ENCODE measurements at places on chromosomes 1 and 21. TPM values are rescaled to one million over a fixed set of nuclear protein-coding genes. Genes with fewer than 3 reads are reported as not detected.

Gene KRTAP19-3
- polyA plus RNA-seq: not detected

- no peak for DNase-seq
Measured at GRCh38 chr1:75412616-75413015, 198.3 kb downstream of the SLC44A5 start.

Gene RAP1GAP
- polyA plus RNA-seq: 1.1 TPM

DNA sequence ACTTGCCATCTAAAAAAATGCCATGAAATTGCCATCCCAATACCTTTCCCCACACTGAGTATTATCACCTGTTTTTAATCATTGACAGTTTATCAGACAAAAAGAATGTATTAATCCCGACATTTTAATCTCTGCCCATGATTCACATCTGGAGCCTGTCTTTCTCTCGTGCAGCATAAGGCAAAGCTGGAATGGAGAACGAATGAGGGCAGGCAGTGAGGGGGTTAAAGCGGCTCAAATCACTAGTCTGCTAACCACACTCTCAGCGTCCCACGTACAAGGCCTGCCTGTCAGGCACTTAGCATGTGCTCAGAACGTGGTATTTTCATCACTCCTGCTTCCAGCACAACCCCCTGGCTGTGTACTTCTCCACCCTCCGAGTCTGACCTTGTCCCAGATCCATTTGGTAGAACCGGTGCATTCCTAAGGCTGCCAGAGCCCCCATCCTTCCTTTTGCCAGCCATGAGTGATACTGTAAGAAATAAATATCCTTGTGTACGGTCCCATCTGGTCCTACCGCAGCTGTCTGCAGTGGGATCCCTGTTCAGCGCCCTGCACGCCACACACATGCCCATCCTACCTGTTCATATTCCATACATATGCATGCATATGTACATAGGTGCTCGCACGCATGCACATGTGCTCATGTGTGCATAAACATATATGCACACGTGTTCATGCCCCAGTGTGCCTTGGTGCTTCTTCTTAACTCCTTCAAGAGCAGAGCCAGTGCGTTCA is 34.6 kb upstream of the FHAD1 start:
- no peak for DNase-seq

- no peak for DNase-seq
Measured at GRCh38 chr1:177310326-177310725, 139.6 kb downstream of the BRINP2 start.

DNA sequence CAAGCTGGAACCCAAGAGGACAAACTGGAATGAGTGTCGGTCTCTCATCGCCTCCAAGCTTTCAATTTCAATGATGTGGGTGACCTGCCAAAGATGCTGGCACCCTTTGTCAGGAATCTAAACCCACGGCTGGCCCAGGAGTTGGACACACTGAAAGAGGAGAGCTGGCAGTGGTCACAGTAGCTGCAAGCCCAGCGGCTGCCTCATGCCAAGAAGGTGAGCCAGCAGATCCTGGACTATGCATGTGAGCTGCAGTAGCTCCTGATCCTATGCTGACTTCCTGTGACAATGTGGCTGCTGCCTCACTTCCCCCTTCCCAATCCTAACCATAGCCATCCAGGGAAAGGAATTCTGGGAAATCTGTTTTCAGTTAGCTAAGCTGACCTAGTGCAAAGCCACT is 117.0 kb upstream of the VAV3 start:
- DNase-seq: no peak

Gene ATP13A2
- 14.7 TPM for polyA plus RNA-seq

Gene RPRD2
- 27.1 TPM for polyA plus RNA-seq

GRCh38 chr1:156241926-156242325 is at the start of gene BGLAP:
Gene BGLAP (plus strand): TSS chr1:156242184. CDS start chr1:156242232, 48 bp downstream.
- no peak for DNase-seq

- no peak for DNase-seq
Measured at GRCh38 chr1:168687816-168688215, 41.2 kb downstream of the DPT start.

DNA sequence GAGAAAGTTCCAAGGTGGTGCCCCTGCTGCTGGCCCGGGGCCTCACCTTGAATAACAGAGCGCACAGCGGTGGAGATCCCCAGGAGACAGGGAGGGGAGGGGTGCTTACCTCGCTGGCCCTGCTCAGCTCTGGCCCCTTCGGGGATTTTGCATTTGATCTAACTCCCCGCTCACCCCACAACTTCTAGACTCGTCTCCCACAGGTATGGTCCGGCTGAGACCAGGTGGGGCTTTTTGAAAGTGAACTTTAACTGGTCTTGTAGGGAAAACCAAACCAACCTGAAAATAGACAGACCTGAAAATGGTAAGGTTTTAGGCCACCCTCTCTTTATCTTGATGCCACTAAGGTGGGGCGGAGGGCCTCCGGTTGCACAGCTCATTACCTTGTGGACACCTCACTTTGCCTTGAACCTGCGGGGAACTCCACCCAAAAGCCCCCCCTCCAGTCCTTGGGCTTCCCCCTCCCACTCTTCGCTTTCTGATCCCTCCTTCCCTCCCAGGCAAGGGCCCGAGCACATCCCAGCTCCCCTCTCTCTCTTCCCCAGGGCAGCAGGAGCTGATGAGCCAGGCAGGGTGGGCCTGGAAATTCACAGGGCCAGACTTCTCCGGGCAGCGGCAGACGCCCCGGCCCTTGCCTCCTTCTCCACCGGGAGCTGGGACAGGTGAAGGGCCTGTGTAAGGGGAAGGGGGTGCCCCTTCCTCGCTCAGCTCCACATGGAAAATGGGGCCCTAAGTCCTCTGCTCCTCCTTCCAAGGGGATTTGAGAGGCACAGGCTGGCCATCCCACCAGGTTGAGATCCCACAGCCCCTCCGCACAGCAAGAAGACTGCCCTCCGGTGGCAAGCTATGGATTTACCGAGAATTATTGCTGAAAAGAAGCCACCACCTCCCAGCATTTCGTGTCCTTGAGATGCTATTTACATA is 16.1 kb downstream of the TNFRSF8 start:
- no peak for DNase-seq

Gene TTLL7
- 37.8 TPM for polyA plus RNA-seq

Gene FAM89A
- 8.5 TPM for polyA plus RNA-seq

Gene IL10
- 0.80 TPM for polyA plus RNA-seq

Gene SLC44A3
- 2.0 TPM for polyA plus RNA-seq

GRCh38 chr1:196094821-196095220 is 513.4 kb downstream of the KCNT2 start:
- no peak for DNase-seq

- DNase-seq: no peak
Measured at GRCh38 chr1:92538048-92538412, 51.3 kb upstream of the GFI1 start.

GRCh38 chr1:218369688-218370511 is 24.8 kb downstream of the TGFB2 start:
- peak; percentile 41 for DNase-seq

DNA sequence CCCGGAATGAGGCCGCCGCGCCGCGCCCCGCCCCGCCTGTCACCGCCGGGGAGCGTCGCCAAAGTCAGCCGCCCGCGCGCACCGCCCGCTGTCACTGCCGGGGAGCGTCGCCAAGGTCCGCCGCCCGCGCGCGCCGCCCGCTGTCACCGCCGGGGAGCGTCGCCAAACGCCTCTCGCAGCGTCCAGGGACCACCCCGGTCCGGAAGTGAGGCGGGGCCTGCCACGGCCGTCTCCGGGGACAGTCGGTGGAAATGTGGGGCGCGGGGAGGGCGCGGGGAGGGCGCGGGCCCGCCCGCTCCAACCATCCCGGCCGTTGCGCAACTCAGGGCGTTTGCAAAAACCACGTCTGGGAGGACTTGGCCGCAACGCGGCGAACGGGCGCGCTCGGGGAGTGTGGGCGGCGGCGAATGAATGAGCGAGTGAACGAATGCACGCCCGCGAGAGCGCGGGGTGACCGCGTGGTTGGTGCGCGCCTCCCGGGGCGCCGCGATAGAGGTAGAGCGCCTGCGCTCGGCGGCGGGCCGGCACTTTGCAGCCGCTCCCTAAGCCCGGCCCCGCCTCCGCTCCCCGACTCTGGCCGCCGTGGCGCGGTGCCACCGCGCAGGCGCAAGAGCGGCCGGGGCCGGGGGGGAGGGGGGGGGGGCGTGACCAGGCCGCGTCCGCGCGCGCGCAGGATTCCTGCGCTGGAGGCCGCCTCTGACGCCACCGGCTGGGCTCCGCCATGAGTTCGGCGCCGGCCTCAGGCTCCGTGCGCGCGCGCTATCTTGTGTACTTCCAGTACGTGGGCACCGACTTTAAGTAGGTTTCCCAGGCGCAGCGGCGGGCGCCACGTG is at the start of the genes ACAP3 and PUSL1:
Gene ACAP3, minus strand, starts transcription at position 8 of the 833 bp plus-strand sequence. CDS start 115 bp downstream, outside the sequence.
Gene PUSL1, plus strand, starts transcription at position 675 of the 833 bp plus-strand sequence. Its CDS starts 47 bp downstream, at position 722.
- peak; percentile 95 for DNase-seq

- DNase-seq: no peak
Measured at GRCh38 chr1:40847023-40847745, 15.0 kb downstream of the CITED4 start.

DNA sequence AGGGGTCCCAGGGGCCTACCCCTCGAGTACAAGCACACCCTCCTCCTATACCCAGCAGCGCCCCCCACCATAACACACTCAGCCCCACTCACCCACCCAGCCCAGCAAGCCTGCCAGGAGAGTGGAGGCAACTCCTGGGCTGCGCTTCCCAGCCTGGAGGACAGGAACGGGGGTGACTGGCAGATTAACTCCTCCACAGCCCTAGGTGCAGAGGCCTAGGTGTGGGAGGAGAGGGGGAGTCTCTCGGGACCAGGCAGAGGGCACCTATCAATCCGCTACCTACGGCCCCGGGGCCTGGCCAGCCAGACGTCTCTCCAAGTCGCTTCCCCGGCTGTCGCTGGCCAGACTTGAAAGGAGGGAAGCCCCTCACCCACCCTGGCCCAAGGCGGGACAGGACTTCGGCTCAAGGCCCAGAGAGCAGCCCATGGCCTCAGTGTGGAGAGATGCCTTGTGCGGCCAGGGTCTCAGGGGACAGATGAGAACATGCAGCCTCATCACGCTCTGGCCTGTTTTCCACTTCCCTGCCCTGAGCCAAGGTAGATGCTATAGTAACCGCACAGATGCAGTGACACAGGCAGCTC is 24.9 kb downstream of the MATN1 start:
- DNase-seq: peak; percentile 55

Gene FMO5
- polyA plus RNA-seq: 1.8 TPM

Gene ACBD6
- polyA plus RNA-seq: 46.5 TPM

GRCh38 chr1:112393631-112393974 is 2.4 kb upstream of the CTTNBP2NL start:
- DNase-seq: peak; percentile 39

DNA sequence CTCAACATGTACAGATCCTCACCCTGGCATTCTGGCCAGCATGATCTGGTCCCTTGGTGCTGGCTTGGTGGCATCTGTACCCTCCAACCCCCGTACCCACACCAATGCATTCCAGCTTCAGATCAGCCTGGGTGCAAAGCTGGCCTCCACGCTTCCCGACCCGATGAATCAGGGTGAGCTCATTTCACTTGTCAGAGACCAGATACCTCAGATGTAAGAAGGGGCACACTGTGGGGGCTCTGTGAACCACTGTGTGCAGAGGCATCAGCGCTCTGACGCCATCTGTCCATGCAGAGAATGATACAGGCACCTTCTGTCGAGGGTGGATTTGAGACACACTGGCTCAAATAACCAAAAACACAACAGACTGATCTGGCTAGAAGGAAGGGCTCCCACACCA is 76.6 kb downstream of the DMRTB1 start:
- DNase-seq: no peak

GRCh38 chr1:54171016-54171415 is 18.2 kb upstream of the CDCP2 start:
- no peak for DNase-seq

Gene BARHL2
- not detected for polyA plus RNA-seq

Gene NUCKS1
- 222 TPM for polyA plus RNA-seq

Gene DMBX1
- not detected for polyA plus RNA-seq
